ENCODE measurements at places on chromosomes 2 and 18.

DNA sequence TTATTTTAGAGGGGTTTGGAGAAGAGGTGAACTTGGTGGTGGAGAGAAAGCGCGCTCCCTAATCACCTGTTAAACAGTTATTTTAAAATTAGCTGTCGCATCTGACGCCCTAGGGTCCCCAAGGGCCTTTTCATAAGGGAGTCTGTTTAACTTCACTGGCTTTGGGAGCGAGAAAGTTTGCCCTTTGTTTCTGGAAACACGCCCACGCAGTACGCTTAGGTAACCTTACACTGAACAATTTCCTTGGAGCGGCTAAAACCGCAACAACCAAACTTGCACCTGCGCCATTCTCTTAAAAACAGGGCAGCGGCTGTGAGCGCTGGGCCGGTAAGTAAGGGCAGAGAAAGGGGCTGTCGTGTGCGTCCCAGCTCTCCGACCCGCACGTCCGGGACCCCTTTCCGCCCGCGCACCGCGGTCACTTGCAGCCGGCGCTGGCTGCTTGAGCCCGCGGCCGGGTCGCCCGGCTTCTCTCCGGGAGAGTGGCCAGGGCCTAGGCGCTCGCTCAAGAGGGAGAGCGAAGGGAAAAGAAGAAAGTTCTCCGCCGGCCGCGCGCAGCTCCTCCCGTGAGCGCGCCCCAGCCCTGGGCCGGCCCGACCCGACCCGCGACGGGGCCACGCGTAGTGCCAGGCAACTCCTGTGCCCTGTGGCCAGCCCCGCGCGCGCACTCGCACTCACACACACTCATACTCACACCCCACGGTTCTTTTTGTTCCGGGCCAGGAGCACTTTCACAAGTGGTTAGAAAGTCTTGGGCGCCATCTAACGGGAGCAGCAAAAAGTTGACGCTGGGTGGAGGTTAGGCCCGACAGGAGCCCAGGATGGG lies 19.2 kb downstream of the POU3F3 start:
- peak; percentile 42 for DNase-seq

- DNase-seq, result no peak
Observed at GRCh38 chr2:128236491-128237035, 82.1 kb downstream of the HS6ST1 start.

GRCh38 chr2:73004466-73004865 lies 67.0 kb downstream of the SFXN5 start:
- DNase-seq, result no peak

DNA sequence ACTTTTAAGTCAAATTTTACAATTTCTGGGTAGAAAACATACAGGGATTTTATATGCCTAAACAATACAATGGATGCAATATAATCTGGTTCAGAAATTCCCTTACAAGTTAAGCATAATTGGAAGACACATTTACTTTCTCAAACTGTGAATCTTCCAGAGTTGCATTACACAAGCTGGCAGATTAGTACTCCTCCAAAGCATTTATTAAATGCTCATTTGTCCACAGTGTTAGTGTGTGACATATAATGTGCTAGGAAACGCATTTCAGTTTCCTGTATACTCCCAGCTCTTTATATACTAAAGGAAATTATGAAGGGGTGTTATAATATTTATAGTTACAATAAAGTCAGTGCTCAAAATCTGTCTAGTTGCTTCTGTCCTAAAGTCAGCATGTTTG lies 239.0 kb upstream of the FIGN start:
- DNase-seq, result no peak

DNA sequence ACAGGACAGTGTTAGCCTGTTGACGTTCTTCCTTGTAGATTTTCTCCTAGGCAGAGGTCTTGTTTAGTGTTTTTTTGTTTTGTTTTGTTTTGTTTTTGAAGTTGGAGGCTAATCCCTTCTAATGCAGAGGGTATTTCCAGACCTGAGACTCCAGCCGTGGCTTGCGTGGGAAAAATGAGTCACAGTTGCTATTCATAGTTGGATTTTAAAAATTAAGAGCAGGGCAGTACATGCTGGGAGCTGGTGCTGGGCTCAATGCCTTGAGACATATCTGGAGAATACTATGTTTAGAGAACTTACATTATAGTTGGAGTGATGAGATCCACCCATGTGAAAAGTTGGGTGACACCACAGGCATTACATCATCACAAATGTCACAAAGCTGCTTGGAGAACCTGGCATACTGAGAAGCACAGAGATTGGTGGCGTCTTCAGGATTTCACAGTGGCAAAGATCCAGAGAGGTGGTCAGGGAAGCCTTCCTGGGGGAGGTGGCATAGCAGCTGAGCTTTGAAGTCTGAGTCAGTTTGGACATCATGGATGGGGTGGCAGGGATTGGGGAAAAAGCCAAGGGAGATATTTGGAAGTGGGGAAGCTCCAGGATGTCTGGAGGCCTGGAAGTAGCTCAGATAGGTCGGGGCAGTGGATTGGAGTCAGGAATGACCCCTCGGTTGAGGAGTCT lies 249.4 kb downstream of the LOXHD1 start:
- DNase-seq, result no peak

All from SW 1271 (cell line).